ENCODE measurements at places on chromosomes 3 and 15. TPM values are rescaled to one million over a fixed set of nuclear protein-coding genes. Genes with fewer than 3 reads are reported as not detected.

Gene CHST13
- total RNA-seq, result 2.5 TPM

Gene SHC4
- 1.1 TPM for total RNA-seq

Gene SMCO1
- not detected for total RNA-seq

Gene FSIP1
- total RNA-seq, result 0.15 TPM

Gene OR5K1
- not detected for total RNA-seq

Gene WDR5B
- 1.1 TPM for total RNA-seq

Gene ZNF106
- total RNA-seq, result 29.2 TPM

Gene SH3BP5
- total RNA-seq, result 10.0 TPM

Gene DUOX1
- 0.24 TPM for total RNA-seq

Gene LRRC15
- total RNA-seq, result 0.18 TPM

Gene FAM227B
- 4.9 TPM for total RNA-seq

Data from H7 (cell line).